ENCODE measurements at places on chromosomes 6 and 20. TPM values are rescaled to one million over a fixed set of nuclear protein-coding genes. Genes with fewer than 3 reads are reported as not detected.
A peak's percentile ranks its signal among the peaks of the same experiment; 100 is the strongest.

- no peak for DNase-seq
Measured at GRCh38 chr6:52642368-52642767, 28.5 kb upstream of the TMEM14A start.

DNA sequence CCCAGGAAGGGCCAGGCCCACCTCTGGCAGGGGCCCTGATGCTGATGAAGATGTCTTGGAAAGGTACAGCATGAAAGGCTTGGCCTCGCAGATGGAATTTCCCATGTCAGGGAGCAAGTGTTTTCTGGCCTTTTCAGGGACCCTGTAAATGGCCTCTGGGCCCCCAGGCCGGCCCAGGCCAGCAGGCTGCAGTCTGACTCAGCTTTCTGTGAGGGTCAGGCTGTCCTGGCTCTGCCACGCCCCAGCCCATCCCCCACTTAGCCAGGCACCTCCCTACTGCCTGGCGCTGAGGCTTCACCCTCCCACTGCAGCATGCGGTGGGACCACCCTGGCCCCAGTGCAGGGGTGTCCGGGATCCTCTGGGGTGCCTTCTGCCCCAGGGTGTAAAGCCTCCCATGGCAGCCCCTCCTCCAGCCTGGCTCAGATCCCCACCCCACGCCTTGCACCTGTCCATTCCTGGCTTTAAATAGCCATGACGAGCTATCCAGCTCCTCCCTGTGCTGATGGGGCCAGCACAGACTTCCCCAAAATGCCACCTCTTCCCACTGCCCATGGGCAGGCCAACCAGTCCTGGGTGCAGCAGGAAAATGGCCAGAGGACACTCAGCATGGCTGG lies 35.6 kb upstream of the GATA5 start:
- peak; percentile 41 for DNase-seq

DNA sequence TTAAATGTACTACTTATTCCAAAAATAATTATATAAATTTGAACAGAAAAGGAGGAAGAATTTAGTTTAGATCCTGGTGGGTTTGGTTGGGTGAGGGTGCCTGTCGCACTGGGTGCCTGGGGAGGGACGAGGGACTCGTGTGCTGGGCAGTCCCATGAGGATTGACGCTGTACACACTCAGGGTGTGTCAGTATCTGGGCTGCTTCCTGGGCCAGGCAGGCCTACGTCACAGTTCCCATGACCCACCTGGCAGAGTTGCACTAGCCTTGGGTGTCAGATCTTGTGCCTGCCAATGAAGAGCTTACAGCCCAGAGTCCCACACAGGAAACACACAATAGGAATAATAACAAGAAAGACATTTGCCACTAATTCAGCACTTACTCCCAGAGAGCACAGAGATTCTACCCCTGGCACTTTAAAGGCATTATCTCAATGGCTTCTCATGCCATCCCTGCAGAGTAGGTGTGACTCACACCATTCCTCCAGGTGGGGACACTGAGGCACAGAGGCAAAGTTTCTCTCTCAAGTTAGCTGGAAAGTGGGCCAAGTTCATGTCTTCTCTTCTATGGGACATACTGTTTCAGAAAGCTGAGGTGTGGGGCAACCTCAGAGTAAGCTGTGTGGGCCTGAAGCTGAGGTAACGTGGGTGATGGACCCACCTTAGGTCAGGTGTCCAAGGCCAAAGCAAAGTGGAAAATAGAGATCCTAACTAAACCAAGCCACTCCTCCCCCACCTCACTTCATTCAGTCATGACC lies 1.3 kb upstream of the SDCBP2 start:
- no peak for DNase-seq

DNA sequence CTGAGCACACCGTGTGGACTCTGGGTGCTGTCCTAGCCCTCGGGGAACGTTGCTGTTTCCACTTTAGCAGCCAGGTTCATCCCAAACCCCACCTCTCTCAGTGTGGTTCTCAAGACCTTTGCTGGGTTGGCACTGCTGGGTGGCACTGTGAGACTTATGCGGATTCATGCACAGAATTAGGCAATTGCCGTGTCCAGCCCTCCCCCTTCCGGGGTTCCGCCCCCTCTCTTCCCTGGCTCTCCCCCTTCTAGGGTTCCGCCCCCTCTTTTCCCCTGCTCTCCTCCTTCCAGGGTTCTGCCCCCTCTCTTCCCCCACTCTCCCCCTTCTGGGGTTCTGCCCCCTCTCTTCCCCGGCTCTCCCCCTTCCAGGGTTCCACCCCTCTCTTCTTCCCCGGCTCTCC lies 39.8 kb upstream of the SLCO4A1 start:
- DNase-seq: no peak

GRCh38 chr20:62492711-62493110 lies 16.9 kb upstream of the GATA5 start:
- DNase-seq: no peak

Gene CALHM4
- polyA plus RNA-seq: not detected
